Stimulated activated effector memory CD8-positive, alpha-beta T cell treated with anti-CD3 and anti-CD28 coated beads, Interleukin-12 subunit alpha, Interleukin-12 subunit beta, amount 100 ng/mL, for 72 hours (primary cell): ENCODE measurements at places on chromosomes 3 and 15.

DNA sequence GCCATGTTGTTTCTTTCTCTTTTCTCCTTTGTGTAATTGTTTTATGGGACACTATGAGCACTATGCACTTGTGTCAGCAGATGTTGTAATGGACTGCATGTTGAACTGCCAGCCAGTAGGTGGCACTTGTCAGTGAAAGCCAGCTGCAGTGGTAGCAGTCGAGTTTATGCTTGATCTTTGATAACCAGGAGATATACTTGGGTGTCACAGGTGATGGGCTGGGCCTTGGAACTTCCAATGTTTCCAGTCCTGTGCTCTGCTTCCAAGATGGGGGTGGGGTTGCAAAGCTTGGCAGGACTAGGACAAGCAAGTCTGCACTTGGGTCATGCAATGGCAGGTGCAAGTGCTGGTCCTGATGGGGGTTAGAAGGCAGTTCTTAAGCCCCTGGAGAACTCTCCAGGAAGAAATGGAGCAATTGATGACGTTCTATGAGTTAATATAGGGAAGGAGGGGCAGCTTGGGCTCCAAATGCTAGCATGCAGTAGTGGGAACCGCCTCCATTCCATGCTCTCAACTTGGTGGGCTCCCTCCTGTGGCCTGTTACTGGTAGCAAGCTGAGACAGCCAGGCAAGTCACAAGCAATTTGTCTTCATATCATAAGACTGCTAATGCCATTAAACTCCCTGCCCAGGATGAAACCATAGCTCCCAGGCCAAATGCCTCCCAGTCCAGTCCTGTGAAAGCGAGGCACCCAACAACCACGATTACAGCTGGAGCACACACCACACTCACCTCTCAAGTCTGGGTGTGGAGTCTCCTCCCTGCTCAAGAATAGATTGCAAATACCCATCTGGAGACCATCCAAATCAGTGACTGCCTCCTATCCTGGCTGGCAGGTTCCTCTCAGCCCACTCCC is 287.2 kb downstream of the CGGBP1 start:
- DNase-seq: no peak

DNA sequence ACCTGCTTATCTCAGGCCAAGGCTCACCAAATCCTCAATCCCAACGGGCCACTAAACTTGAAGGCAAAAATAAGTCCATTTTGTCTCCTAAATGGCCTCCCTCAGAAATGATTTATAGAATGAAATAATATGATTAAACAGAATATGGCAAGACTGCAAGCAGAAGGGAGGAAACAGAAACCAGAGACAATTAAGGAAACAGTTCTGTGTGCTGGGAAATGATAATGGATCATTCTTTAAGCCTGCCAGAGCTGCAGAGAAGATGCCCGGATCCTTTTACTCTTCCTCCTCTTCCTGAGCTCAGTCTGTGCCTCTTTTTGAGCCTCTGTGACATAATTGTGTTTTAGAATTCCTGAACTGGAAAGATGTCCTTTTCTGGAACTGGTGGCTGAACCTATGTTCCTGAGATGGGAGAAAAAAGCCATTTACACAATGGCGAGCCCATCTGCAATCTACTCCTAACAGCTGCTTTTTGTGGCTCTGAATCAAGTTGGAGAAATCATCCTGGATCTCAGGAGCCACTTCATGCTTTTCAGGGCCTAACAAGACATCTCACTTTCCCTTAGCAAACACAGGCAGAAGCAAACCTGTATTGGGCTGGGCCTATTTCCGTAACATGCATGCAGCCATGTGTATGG is 2.8 kb upstream of the ABHD2 start:
- DNase-seq: no peak

GRCh38 chr3:138188013-138188730 is 1.1 kb downstream of the ARMC8 start:
- DNase-seq: no peak

- DNase-seq: no peak
These were observed 115.4 kb downstream of the IGF2BP2 start for GRCh38 chr3:185709251-185709955.

GRCh38 chr3:188076176-188076575 is 77.8 kb upstream of the LPP start:
- DNase-seq: no peak

- no peak for DNase-seq
These were observed 26.3 kb upstream of the BNC1 start for GRCh38 chr15:83310521-83311456.

- DNase-seq: no peak
These were observed 239.3 kb downstream of the FEZF2 start for GRCh38 chr3:62134061-62134496.

DNA sequence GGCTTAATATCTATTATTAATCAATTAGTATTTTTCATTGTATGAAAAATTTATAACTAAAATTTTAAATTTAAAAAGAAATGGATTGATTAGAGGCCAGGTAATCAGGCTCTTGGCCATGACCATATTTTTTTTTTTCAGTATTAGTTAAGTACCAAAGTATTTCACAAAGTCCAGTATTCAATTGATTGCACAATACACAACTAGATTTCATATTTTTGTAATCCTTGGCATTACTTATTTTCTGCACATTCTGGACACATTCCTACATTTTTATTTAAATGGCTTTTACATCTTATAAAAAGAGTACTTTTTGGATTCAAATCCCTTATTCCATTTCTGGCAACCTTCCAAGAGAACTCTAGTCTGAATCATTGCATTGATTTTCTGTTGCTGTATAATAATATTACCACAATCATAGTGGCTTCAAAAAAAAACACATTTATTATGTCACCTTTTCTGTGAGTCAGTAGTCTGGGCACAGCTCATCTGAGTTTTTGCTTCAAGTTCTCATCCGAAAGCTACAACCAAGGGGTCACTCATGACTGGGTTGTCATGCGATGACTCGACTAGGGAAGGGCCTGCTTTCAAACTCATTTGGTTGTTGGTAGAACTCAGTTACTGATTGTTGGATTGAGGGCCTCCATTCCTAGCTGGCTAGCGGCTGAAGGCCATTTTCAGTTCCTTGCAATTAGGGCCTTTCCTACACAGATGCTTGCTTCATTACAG is 90.7 kb downstream of the CNTN6 start:
- DNase-seq: no peak

DNA sequence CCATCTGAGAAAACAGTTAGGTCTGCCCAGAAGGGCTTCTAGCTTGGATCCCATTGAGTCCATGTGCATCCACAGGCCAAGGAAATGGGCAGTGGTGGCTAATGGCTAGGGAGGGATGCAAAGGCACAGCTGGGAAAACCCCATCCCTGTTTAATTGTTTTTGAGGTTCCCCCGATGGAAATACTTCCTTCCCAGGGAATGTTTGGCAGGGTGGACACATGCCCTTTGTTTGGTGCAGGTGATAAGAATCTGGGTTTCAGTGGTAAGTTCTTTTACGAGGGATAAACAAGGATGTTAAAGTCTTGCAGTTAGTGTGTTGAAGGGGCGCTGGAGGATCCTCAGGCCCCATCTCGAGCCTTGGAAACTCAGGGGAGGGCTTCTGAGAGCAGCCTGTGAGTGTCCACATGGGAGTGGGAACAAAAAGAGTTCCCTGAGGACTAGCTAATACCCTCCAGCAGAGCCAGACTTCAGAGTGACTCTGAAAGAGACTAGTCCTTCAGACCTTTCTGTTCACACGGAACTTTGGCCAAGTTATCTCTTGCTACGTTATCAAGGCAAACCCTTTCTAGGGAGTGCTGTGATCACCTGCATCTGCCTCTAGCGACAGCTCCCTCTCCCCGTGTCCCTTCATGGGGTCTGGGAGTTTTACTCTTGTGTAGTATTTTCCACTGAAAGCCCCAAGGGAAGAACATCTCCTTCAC is 17.4 kb downstream of the PTPRG start:
- no peak for DNase-seq

DNA sequence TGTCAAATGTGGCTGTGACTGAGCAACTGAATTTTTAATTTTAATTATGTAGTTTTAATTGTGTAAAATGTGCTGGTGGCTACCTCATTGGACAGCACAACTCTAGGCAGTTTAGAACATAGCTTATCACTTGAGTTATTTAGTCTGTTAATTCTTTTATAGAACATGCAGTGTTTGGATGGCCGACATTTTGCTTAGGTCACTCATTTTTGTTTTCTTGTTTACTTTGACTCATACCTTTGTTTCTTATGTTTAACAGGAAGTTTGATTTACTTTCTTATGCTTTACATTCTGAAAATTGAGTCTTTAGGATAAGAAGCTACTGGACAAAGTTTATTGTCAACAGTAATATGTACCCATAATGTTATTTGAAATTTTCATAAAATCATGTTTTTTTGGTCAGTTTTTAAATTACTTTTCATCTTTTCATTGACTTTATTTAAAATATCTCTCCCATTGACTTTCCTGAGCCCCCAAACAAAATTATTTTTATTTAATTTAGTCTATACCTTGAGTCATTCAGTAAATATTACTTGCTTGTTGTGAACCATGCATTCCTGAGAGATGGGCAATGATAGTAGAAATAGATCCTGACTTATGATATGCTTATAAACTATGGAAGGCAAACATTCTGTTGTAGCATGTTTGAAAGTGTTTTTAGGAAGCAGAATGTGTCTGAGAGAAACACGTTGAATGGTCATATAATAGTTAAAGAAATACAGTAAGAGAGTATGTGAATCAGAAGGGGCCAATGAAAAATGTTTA is 60.6 kb downstream of the TCF12 start:
- no peak for DNase-seq

- no peak for DNase-seq
These were observed 52.7 kb upstream of the OXTR start for GRCh38 chr3:8822141-8822540.

DNA sequence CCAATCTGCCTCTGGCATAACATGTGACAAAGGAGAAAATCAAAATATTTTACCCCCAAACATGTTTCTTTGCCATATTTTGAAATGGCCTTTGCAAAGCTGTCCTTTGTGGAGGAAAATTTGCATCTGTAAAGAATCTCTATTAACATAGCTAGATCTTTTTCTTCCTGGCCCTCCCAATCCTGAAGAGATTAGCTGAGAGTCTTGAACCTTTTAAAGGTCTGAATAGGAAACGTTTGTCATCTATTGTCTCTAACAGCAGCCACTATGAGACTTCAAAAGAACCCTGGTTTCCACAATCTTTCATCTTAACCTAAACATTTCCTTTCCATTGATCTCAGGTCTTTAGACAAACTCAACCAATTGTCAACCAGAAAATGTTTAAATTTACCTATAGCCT is 520.9 kb upstream of the TGFBR2 start:
- DNase-seq: no peak

GRCh38 chr15:51641490-51642130 is 19.0 kb upstream of the DMXL2 start:
- no peak for DNase-seq

GRCh38 chr15:51077221-51078153 is 17.2 kb downstream of the TNFAIP8L3 start:
- peak; percentile 65 for DNase-seq
